ENCODE measurements at places on chromosomes 3 and 15.
A peak's percentile ranks its signal among the peaks of the same experiment; 100 is the strongest.

DNA sequence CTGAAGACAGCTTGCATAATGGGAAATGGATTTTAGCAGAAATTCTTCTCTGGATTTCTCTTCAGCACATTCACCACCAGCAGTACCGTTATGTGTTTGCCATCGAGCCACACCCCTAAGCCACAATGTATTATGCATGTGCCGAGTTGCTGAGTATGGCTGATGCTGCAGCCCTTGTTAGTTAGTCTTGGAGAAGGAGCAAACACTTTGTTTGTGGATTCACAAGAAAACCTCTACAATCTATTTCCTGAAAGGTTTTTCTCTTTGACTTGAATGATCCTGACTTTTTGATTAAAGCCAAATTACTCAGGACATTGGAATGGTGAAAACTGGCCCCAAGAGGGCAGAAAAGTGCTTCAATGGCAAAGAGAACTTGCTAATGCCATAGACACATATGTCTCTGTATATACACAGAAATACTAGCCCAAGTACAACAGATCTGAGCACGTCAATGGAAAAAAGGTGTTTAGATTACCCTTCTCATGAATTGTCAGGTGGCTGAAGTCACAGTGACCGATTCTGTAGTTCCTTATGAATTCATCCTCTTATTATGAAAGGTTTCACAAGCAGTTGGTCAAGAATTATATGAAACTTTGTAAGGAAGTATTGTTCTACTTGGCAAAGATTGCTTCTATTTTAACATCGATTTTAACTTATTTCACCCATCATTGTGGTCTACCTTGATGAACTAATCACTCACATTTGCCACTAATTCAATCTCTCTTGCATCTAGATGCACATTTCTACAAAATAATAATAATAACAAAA lies 103.0 kb downstream of the P3H2 start:
- DNase-seq, result no peak

DNA sequence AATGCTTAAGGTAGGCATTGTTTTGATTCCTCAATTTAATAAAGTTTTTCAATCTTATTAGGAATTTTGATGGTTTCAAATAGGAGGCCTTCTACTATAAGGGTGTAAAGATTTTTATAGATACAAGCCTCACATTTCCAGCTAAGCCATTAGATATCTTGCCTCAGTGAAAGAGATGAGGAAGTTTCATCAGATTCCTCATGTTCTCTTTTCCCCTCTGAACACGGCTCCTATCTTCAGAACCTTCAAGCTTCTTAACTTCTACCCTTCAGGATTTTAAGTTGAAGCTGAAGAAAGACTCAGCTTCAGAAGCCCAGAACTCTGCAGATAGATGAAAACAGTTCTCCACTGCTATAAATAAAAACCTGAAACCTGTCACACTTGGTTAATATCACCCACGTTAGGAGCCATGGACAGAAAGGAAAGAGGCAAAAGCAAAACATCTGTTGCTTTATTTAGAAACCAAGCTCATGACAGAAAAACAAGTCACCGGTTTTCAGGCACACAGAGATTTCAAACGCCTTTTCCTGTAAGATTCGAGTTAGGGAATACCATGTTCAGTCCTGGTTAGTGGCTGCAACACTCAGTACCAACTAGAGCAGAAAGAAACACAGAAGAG lies 82.2 kb upstream of the GOLGA8B start:
- DNase-seq, result no peak

- DNase-seq, result no peak
These were observed 19.9 kb upstream of the RPL29 start for GRCh38 chr3:52015438-52016228.

- DNase-seq, result no peak
These were observed 5.6 kb upstream of the UBL7 start for GRCh38 chr15:74466570-74466969.

DNA sequence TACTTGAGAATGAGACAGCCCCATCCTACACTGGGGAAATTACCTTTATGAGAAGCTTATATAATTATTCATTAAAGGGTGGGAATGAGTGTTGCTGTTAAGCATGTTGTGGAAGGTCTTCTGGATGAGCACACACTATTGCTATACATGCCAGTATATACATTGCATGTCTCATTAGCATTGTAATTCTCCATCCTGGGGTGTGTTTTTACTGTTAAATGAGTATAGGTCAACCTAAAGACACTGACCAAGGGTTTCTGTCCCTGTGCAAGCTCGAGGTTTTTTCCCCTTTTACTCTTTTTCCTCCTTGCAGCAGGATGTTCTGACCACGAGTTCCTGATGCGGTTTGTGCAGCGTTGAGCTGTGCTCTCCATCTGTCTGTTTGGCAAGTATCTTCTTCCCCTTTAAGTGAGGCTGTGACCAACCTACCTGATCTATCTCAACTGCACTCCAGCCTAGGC lies 7.2 kb upstream of the IVD start:
- DNase-seq, result no peak

- no peak for DNase-seq
These were observed 20.4 kb downstream of the ABI3BP start for GRCh38 chr3:100972867-100973266.

DNA sequence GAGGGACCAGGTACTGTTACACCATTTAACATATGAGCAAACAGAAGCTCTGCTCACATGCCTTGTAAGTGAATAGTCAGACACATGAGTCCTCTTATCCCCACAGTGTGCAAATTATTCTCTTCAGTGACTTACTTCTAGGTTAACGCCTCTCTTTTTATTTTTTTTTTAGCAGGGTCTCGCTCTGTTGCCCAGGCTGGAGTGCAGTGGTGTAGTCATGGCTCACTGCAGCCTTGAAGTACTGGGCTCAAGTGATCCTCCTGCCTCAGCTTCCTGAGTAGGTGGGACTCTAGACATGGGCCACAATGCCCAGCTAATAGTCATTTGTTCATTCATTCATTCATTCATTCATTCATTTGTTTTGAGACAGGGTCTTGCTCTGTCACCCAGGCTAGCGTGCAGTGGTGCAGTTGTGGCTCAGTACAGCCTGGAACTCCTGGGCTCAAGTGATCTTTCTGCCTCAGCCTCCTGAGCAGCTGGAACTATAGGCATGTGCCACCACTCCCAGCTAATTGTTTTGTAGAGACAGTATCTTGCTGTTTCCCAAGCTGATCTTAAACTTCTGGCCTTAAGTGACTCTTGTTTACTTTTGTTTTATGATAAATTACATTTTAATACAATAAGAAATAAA lies 94.7 kb downstream of the LRRC28 start:
- DNase-seq, result no peak

- DNase-seq, result no peak
These were observed 67.0 kb upstream of the ACAN start for GRCh38 chr15:88736204-88736603.

DNA sequence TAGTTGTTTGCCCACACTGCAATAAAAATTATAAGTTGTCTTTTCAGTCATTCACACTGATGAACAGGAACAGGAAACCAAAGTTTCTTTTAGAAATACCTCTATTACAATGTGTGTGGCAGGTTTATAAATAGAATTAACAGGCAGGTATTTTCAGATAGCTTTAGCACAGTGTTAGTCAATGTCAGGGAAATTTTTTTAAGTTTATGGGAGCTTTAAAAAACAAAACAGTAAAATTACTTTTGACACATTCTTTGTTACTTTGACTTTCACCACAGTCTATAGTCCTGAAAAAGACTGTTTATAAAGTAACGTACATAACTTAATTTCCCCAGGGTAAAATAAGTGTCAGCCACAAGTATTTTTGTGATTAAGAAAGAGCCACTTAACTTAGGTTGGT lies 38.1 kb downstream of the SERPINI1 start:
- DNase-seq, result no peak

GRCh38 chr3:131553495-131554247 lies 50.9 kb upstream of the MRPL3 start:
- no peak for DNase-seq

DNA sequence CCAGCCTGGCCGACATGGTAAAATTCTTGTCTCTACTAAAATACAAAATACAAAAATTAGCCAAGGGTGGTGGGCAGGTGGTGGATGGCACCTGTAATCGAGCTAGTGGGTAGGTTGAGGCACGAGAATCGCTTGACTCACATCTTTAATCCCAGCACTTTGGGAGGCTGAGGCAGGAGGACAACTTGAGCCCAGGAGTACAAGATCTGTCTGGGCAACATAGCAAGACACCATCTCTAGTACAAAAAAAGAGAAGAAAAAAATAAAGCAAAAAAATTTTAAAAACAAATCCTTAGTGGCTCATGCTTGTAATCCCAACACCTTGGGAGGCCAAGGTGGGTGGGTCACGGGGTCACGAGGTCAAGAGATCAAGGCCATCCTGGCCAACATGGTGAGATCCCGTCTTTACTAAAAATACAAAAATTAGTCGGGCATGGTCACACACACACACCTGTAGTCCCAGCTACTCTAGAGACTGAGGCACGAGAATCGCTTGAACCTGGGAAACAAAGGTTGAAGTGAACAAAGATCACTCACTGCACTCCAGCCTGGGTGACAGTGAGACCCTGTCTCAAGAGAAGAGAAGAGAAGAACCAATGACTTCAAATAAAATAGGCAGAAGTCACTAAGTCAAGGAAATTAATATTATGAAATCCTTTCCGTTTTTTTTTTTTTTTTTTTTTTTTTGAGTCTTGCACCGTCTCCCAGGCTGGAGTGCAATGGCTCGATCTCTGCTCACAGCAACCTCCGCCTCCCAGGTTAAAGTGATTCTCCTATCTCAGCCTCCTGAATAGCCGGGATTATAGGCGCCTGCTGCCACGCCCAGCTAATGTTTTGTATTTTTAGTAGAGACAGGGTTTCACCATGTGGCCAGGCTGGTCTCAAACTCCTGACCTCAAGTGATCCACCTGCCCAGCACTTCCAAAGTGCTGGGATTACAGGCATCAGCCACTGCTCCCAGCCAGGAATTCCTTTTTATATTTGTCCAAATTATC lies 4.9 kb downstream of the RHOA start:
- DNase-seq, result no peak

DNA sequence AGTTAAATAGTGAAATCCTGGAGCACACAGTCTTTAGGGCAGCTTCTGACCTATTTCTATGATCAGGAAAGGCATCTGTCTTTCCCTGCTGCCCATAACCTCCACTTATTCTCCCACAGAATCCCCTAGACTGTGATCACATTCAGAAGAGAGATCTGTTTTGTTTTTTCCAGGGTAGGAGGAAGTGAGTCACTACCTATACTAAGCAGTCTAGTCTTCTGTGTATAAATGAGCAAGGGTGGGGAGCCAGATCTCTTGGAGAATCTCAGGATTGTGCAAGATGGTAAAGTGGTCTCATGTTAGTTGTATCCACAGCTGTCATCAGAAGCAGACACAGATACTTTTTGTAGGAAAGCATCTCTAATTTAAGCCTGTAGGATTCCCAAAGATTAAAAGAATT lies 11.8 kb upstream of the FBXO22 start:
- no peak for DNase-seq

DNA sequence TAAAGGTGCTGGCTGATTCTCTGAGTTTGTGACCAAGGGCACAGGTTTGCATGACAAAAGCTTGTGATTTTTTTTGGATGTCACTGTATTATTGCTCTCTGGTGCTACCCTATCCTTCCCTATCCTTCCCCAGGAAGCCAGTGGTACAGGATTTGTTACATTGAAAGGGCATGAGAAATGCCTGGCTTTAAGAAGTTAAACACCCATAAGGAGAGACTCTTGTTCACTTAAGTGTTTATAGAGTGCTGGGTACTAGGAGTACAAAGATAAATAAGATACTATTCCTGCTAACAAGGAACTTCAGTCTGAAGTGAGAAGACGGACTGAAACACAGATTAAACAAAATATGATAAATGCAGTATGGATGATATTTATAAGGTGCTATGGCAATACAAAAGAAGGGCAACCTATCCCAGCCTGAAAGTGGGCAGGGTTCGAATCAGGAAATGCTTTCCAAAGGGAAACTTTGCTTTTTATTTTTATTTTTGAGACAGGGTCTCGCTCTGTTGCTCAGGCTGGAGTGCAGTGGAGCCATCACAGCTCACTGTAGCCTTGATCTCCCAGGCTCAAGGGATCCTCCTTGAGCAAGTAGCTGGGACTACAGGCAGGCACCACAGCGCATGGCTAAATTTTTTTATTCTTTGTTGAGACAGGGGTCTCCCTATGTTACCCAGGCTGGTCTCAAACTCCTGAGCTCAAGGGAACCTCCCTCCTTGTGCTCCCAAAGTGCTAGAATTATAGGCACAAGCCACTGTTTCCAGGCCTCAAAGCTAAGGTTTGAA lies 11.2 kb downstream of the LCMT2 start:
- no peak for DNase-seq

DNA sequence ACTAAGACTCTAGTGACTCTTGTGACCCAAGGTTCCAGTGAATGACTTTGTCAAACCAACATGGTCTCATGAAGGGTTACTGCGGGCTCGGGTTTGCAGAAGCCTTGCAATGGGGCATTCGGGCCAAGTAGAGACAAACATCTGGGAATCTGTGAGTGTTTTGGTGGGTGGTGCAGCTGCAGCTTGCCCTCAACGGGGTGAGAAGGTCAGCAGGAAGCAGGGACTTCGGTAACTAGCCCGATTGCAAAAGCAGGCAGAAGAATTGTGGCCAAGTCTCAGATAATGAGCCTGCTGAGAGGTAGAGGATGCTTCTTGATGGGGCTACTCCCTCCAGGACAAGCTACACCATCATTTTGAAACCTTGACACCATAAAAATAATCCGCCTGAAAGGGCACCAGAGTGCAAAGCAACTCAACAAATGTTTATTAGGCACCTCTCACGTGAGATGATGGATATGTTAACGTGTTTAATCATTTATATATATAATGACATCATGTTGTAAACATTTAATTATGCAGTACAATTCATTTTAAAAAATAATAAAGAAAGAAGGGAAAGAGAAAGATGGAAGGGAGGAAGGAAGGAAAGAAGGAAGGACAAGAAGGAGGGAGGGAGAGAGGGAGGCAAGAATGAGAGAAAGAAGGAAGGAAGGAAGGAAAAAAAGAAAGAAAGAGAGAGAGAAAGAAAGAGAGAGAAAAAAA lies 263.9 kb upstream of the IGF1R start:
- DNase-seq, result no peak

GRCh38 chr3:67654099-67654843 lies at the start of gene SUCLG2:
Gene SUCLG2, minus strand, starts transcription at chr3:67654612. Its CDS starts 26 bp downstream, at chr3:67654586.
- DNase-seq, result peak; percentile 86

GRCh38 chr3:170589113-170589512 lies 3.2 kb upstream of the SLC7A14 start:
- DNase-seq, result no peak

DNA sequence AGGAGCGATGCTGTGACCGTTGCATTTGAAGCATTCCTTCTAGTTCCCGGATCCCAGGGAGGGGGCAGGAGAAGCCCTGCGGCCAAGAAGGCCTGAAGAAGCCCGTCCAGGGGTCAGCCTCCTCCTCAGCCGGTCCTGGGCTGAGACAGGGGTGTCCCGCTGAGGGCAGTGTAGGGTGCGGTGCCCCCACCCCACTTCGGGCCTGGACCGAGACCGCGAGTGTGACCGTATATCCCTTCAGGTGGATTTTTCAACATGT lies 2.8 kb downstream of the OCA2 start:
- DNase-seq, result no peak

- peak; percentile 84 for DNase-seq
These were observed at the start of gene ITGA11 for GRCh38 chr15:68431792-68432401. Gene ITGA11, minus strand, starts transcription at chr15:68432163. Its CDS starts 97 bp downstream, at chr15:68432066.

- no peak for DNase-seq
These were observed 414.3 kb downstream of the RBMS3 start for GRCh38 chr3:29695201-29695600.

All from nephron progenitor cell (in vitro differentiated cells).